ENCODE measurements at places on chromosomes 11 and 22.

DNA sequence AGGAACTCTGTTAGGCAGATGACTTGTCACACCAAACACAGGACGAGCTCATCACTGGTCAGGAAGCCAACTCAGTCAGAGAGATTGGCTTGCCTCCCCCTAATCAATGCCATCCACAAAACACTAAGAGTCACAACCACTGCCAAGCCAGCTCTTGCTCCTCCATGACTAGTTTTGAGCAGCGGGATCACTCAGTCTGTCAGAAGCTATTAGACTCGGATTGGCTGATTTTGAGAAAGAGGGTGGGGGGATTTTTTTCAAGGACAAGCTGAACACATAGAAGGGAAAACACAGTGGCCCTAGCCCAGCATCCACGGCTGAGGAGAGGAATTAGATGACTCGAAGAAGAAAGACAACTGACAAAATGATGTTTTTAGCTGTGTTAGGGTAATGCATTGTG, 55.9 kb downstream of the SEZ6L start:
- no peak for DNase-seq

GRCh38 chr11:128503245-128503991, 83.9 kb downstream of the ETS1 start:
- DNase-seq = peak; percentile 96

DNA sequence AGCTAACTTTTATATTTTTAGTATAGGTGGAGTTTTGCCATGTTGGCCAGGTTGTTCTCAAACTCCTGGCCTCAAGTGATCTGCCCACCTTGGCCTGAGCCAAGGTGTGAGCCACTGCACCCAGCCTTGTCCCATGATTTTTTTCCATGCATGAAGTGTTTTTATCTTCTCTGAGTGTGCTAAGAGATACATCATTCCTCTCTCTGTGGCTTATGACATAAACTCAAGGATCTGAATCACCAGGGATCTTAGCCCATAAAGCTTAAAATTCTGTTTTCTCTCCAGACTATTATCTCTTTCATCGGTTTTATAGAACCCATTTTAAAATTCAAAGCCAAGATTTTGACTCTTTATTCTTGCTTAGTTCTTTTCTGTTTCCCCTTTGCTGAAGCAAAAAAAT, 48.4 kb upstream of the C11orf58 start:
- no peak for DNase-seq

DNA sequence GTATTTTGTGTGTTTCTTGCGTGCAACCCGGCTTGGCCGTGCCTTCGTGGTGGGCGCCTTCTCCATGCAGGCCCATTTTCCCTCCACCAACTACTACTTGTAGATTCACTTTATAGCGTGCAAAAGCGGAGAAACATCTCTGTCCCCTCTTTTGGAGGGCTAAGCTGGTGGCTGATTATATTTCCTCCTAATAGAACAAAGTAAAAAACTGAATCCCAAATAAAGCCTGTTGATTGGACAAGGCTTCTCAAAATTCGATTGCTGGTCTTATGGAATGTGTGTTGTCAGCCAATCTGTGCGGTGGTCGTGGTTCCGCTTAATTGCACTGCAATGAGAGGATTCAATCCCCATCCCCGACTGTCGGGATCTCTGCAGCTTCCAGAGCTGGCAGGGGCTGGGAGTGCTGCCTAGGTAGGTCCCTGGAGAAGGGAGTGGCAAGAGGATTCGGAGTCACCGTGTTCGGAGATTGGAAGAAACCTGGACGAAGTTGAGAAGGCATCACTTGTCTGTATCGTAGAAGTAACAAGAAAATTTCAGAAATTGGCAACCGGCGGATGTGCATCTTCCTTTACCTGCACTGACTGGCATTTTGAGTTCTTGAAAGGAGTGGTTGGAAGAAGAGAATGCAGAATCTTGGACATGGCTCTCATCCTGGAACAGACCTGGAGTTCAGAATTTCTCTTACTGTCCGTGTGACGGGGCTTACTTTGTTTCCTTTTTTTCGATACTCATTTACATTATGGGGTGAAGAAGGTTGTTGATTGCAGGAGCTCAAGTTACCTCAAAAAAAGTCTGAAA, 1.1 kb downstream of the HMGXB4 start:
- DNase-seq = peak; percentile 51

GRCh38 chr11:98099371-98099770, 921.4 kb upstream of the CNTN5 start:
- no peak for DNase-seq

GRCh38 chr22:24961217-24961844, 8.8 kb downstream of the KIAA1671 start:
- no peak for DNase-seq

DNA sequence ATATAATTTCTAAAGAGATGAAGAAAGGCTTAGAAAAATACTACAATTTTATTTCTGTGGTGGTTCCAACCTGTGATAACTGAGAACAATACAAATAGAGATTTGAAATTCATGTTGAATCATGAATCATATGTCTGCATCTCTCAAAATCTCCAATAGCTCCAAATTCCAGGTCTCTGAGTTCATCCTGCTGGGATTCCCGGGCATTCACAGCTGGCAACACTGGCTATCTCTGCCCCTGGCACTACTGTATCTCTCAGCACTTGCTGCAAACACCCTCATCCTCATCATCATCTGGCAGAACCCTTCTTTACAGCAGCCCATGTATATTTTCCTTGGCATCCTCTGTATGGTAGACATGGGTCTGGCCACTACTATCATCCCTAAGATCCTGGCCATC, at the start of gene OR56B1:
OR56B1 (plus strand) TSS at position 53 of the 400 bp plus-strand sequence; CDS start at position 122, 69 bp downstream.
- peak; percentile 6 for DNase-seq

GRCh38 chr11:134119094-134119493, 50.2 kb downstream of the JAM3 start:
- peak; percentile 56 for DNase-seq

DNA sequence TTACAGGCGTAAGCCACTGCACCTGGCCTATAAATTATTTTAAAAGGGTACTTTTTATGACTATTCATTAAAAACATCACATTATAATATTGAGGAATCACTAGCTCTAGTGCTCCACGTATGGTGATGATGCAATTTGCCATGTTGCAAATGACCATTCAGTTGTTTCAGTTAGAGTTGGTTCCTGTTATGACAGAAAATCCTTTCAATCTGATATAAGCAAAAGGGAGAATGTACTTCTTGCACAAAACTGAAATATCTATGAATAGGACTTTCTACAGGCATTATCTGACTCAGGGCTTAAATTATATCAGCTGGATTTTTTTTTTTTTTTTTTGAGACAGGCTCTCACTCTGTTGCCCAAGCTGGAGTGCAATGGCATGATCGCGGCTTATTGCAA, 45.6 kb upstream of the RRM1 start:
- DNase-seq = no peak

- DNase-seq = peak; percentile 8
Measured at GRCh38 chr11:112564228-112564955, 303.7 kb upstream of the PLET1 start.

DNA sequence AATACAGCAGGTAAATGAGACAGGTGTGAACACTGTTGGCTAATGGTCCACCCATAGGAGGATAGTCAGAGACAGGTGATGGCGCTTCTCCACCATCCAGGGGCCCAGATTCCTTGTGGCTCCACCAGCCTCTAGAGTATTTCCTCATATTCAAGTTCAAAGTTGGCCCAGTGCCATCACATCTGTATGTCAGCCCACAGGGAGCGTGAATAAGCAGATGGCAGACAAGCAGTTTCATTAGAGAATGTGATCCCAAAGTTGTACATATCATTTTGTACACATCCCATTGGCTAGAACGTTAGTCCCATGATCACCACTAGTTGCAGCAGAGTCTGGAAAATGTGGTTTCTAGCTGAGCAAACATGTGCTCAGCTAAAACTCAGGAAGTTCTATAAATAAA, 11.0 kb upstream of the CWF19L2 start:
- DNase-seq = peak; percentile 38

DNA sequence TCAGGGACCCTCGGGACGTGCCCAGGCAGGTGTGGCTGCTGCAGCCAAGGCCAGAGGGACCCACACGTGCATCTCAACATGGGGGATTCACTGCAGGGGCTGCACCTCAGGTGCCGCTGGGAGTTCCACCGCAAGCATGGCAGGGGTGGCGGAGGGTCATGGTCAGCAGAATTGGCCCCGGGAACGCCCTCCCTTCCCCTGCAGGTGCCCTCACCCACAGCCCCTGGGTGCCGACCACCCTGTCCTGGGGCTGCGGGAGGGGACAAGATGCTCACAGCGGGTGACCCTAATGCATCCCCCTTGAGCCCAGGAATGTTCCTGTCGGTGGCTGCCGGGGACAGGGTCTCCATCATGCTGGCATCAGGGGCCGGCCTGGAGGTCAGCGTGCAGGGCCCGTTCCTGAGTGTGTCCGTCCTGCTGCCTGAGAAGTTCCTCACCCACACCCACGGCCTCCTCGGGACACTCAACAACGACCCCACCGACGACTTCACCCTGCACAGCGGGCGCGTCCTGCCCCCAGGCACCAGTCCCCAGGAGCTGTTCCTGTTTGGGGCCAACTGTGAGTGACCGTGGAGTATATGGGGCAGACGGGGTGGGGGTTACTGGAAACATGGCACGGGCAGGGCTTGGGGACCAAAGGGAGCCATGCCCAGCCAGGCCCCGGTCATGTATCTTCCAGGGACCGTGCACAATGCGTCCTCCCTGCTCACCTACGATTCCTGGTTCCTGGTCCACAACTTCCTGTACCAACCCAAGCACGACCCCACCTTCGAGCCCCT, 5.8 kb downstream of the SUSD2 start:
- no peak for DNase-seq

GRCh38 chr22:45997077-45997776, 20.3 kb upstream of the WNT7B start:
- peak; percentile 98 for DNase-seq

DNA sequence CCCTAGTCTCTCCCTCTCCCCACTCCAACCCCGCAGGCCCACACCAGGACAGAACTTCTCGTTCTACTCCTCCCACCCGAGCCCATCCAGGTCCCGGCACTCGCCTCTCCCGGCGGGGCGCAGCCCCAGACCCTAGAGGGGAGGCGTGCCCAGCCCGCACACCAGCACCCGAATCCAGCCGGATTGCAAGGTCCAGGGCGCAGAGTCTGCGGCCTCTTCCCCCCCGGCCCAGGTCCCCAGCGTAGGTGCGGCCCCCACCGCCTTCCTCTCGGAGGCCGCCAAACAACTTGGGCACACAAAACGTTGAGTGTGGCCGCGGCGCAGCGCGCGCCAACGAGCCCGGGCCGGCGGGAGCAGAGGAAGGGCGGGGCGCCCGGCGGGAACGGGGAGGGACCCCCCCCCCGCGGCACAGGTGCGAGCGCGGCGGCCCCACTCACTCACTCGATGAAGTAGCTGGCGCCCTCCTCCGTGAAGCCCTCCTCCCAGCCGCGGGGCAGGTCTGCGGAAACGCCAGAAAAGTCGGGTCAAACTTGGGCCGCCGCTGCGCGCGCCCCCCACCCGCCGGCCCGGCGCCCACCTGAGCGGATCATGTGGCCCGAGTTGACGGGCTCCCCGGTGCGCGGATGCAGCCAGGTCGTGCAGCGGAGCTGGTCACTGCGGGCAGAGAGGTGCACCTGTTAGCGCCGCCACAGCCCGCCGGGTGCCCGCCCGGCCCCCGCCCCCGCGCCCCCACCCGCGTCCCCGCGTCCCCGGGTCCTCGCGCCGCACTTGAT, 480 bp downstream of the PLEKHA7 start:
- no peak for DNase-seq

DNA sequence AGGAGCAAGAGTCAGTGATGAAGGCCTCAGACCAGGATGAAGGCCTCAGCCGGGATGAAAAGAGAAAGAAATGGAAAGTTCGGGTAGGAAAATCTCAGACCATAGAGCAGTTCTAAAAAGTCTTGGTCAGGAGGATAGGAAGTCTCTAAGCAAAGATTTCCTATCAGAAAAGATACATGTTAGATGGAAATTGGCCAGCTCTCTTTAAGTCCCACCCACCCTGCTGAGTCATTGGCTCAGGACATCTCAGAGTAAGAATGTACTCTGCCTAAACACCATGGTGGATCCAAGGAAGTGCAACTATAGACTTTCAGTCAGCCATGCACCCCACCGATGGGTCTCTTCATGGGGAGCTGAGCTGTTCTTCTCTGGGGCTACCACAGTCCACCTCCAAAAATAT, 4.4 kb downstream of the OR8B3 start:
- DNase-seq = peak; percentile 8

GRCh38 chr11:60468829-60469228, 13.2 kb downstream of the MS4A1 start:
- no peak for DNase-seq

DNA sequence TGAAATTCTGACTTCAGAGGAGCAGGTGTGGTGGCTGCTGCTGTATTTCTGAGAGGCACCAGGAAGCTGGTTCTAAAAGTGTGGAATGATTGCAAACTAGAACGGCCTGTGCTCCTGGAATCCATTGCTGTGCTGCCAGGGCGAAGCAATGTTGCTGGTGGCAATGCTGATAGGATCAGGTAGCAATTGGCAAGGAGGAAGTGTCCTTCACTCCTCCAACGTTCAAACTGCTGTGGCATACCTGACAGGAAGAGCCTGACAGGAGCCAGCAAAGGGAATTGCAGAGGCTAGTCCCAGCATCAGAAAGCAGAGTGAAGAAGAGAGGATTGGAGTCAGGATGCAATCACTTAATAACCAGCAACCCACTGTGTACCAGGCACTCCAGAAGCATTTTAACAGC, 118.2 kb downstream of the FAR1 start:
- DNase-seq = no peak

DNA sequence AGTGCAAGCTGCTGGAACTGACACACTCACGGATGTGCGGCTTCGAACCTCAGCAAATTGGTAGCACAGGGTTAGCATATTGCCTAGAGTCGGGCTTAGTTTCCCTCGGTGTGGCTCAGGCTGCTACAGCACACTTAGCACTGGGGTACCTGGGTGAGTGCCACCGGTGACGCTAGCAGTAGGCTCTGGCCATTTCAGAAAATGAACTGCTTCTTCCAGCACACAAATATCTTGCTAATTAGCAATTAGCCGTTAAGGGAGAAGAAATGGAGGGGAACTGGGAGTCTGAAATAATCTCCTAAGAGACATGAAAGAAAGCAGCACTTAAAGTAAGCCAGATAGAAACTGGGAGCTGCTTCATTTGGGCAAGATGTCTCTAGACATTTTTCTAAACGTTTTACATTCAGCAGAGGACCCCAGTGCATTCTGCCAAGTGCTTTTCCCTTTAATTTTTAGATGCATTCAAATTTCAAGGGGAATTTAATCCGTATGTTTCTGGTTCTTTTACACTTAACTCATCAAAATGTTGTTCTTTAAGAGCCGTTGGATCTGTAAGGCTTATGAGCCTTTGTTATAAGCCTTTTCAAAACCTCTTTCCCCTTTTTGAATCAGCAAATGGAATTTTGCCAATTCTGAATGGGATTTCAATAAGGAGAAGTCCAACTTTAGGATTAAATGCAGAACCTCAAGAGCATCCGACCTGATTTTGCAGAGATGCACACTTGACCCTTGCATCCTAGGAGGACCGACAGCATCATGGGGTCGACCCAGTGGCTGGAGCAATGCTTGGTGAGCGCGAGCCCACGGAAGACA, 708.1 kb downstream of the NTM start:
- no peak for DNase-seq
